SHP77 (cell line): ENCODE measurements at places on chromosomes 11 and 22.

DNA sequence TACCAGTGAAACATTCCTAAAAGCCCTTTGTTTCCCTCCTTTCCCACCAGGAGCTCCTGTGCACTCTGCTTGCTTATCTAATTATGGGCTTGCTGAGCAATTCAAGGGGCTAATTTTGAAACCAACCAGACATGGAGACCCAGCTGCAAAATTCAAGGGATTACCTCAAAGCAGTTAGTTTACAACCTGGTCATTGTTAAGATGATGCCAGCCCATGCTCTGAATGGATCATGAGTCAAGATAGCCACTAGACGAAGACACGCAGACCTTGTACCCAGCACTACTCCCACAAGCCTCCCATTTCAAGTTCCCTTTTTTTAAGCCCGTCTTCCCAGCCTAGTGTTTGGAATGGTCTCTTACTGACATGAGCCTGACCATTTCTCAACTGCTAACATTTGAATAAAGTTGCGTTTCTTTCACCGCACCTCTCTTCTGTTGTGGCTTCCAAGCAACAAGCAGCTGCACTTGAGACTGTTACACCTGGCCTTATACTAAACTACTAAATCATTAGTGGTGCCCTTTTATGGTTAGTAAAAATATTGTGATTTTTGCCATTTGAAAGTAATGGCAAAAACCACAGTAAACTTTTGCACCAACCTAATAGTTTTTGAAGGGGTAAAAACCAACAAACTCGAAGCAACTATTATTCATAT lies 315.3 kb upstream of the LUZP2 start:
- DNase-seq: no peak

DNA sequence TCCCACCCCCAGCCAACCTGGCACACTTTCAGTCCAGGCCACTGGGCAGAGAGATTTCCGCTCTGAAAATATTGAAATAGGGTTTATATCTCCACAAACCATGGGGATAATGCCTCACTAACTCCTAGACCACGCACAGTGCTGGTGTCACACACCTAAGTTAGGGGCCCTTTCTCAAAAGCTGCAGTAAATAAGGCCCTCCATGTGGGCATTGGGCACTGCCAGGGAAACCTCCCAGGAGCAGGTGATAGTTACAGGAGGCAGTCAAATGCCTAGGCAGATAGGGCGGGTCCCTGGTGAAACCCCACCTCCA lies 3.1 kb upstream of the IL10RA start:
- DNase-seq: no peak

DNA sequence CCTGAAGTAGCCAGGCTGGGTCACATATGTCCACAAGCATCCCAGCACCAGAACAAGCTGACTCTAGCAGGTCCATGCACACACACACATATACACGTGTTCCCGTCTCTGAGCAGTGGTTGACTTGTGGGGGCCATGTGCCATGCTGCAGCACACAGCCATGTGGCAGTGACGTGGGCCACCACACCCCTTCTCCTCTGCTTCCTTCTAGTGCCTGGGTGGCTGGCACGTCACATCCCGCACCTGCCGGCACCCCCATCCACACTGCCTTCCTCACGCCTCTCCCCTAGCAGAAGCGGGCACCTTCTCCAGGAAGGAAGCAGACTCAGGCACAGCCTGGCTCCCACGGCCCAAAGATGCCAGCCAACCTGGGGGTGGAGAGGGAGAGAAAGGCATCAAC lies 9.5 kb downstream of the SYT7 start:
- DNase-seq: no peak

DNA sequence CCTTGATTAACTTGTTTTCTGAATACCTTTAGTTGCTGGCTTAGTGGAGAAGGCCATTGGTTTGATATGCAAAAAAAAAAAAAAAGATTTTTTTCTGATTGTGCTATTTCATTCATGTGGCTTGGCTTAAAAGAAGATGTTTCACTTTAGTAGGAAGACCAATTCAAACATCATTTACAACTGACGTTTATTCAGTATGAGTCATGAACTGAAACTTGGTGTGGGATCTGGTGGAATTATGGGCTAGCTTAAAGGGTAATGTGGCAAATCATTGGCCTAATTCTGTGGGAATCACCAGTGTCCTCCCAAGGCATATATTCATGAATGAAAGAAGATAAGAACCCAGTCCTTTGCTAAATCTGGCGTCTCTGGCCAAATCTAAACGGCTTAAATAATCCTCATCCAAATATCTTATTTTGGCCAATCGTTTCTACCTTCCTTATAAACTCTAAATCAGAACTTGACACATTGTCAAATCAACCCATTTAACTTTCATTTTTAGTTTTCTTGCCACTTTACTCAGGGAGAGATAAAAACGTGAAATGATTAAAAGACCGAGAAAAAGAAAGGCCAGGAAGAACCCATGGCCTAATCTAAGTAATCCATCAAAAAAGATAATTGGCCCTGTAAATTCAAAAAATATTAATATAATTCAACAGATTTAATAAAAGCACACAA lies 77.0 kb downstream of the DDIAS start:
- no peak for DNase-seq

DNA sequence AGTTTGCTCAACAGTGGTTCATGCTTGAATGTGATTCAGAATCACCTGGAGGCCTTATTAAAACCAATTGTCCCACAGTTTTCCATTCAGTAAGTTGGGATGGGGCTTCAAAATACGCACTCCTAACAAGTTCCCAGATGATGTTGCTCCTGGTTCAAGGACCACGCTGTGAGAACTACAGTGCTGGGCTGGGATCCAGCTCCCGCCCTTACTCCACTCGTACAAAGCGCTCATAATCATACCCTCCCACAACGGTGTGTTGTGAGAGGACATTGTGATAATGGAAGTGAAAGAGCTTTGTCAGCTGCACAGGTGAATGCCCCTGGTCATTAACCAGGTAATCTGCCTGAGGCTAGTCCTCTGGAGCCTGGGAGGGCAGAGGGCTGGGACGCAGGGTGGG lies 1.3 kb upstream of the CD82 start:
- DNase-seq: no peak

GRCh38 chr22:49025791-49026493 lies 801.7 kb downstream of the BRD1 start:
- no peak for DNase-seq

DNA sequence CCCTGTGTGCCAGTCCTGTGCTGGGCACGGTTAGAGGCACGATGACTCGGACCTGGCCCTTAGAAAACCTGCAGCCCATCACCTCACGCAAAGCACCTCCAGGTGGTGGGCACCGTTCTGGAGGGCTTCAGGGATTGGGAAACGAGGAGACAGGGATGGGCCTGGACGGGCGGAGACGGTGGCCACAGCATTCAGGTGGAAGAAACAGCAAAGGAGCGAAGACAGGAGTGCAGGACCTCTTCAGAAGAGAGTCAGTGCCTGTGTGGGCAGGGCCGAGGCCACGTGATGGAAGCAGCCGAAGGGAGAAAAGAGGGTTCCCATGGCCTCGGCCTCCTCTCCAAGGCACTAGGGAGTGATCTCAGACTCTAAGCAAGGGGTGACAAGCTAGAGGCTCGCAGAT lies 8.1 kb upstream of the SLC22A12 start:
- DNase-seq: no peak

DNA sequence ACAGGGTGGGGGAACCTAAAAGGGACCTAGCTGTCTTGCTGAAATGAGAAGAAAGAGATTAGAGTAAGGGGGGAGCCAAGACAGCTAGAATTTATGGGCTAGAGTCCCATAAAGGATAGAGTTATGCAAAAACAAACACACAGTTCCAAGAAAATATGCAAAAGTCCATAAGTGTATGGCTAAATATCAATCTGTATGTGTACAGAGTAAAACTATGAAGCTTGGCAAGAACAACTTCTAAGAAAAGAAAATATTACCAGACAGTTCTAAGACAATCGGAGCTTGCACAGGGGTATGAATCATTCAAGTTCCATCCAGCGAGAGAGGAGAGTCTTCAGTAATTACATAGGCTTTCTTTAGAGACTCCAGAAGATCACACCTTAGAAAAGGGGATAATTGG lies 41.8 kb downstream of the GDPD4 start:
- DNase-seq: no peak

GRCh38 chr22:36864454-36865215 lies 3.8 kb downstream of the NCF4 start:
- no peak for DNase-seq

- DNase-seq: peak; percentile 31
Measured at GRCh38 chr11:99739464-99740089, 718.8 kb downstream of the CNTN5 start.

- no peak for DNase-seq
Measured at GRCh38 chr11:59616396-59616982, 915 bp upstream of the OSBP start.

- DNase-seq: no peak
Measured at GRCh38 chr22:46003271-46004091, 26.5 kb upstream of the WNT7B start.

- DNase-seq: no peak
Measured at GRCh38 chr22:20533095-20533878, 25.9 kb downstream of the MED15 start.

- DNase-seq: no peak
Measured at GRCh38 chr11:2015025-2015424, 17.4 kb upstream of the H19 start.

GRCh38 chr11:68036717-68037239 lies 2.0 kb upstream of the TCIRG1 start:
- DNase-seq: peak; percentile 65

DNA sequence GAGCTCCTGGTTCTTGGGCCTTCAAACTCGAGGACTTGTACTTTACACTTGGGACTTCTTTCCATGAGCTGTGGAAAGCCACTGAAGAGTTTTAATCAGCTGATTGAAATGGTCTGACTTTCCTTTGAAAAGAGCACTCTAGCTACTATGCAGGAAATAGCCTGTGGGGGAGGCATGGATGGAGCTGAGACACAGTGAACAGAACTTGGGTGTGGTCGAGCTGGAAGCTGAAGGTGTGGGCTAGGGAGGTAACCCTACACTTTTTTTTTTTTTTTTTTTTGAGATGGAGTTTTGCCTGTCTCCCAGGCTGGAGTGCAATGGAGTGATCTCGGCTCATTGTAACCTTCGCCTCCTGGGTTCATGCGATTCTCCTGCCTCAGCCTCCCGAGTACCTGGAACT lies 17.5 kb upstream of the CAPRIN1 start:
- no peak for DNase-seq

DNA sequence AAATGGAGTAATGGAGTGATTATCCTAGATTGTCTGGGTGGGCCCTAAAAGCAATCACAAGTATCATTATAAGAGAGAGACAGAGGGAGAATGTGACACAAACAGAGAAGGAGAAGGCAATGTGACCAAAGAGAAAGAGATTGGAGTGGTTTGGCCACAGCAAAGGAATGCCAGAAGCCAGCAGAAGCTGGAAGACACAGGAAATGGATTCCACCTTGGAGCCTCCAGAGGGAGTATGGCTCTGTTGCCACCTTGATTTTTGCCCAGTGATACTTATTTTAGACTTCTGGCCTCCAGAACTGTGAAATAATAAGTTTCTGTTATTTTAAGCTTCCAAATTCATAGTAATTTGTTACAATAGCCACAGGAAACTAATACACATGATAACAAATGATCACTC lies 36.8 kb upstream of the OR5P2 start:
- DNase-seq: no peak

DNA sequence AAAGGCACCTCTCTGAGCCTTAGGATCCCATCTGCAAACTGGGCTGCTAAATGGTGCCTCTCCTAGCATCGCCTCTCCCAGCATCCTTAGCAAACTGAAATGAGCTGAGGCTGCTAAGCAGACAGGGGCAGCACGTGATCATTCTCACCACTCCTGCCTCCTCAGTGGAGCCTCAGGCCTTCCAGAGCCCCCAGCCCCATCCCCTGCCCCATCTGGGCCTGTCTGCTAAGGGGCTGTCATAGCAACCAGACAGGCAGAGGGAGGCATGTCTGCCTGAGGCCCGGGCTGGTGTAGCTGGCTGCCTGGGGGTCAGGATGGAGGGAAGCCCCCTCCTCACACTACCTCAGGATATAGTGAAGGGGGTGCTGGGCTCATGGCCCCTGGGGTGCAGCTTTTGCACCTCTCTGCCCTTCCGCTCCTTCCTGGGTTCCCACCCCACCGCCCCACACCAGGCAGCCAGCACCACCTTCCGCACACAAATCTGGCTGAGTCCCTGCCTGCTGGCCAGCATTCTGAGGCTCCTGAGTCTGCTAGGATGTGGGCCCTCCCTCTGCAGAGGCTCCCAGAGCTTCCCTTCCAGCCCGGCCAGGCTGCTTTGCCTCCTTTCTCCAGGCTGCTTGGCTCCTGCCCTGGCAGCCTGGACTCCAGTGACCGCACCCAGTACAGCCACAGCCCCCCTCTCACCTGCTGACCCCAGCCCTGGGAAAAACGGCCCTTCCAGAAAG lies 47.5 kb upstream of the TTLL12 start:
- DNase-seq: no peak

DNA sequence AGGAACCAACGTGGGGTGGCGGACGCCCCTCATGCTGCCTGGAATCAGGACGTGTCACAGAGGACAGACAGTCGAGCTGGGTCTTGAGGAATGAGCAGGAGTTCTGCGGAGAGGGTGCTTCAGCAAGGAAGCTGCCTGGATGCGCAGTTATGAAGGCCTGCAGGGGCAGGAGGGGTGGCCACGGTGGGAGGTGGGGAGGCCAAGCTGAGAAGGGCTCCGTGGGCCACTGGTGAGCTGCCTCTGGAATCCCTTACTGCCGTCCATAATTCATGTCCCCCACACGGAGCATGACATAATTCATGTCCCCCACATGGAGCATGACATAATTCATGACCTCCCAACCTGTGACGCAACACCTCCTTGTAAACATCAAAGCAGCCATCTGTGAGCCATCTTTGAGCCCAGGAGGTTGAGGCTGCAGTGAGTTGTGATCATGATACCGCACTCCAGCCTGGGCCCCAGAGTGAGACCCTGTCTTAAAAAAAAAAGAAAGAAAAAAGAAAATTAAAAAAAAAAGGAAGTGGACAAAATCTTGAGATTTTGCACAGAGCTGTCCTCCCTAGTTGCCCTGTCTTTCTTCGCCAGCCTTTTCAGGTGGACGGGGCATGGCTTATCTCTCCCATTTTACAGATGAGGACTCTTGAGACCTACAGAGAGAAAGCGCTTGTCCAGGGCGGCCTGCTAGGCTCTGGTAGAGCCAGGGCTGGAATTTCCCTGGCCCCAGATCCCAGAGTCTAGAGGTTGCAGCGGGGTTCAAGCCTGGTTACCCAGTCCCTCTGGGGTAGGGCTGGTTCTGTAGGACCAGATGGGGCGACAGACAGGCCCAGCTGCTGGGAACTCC lies 24.3 kb upstream of the PICK1 start:
- DNase-seq: no peak

GRCh38 chr11:111918390-111919256 lies at the start of gene C11orf52:
Gene C11orf52, plus strand, starts transcription at chr11:111918913. Its CDS starts 60 bp downstream, at chr11:111918973.
- DNase-seq: peak; percentile 74

- no peak for DNase-seq
Measured at GRCh38 chr11:106331176-106331575, 253.7 kb downstream of the AASDHPPT start.

- DNase-seq: no peak
Measured at GRCh38 chr22:26592421-26592891, 2.5 kb upstream of the TPST2 start.

- DNase-seq: no peak
Measured at GRCh38 chr22:47784991-47785390, 1022.5 kb downstream of the TBC1D22A start.
